Vagina (tissue), 2 donors: ENCODE measurements at places on chromosomes 1 and 21. TPM values are rescaled to one million over a fixed set of nuclear protein-coding genes. Genes with fewer than 3 reads are reported as not detected.

FCRL5 gene
- 0.49 TPM for total RNA-seq

DNA sequence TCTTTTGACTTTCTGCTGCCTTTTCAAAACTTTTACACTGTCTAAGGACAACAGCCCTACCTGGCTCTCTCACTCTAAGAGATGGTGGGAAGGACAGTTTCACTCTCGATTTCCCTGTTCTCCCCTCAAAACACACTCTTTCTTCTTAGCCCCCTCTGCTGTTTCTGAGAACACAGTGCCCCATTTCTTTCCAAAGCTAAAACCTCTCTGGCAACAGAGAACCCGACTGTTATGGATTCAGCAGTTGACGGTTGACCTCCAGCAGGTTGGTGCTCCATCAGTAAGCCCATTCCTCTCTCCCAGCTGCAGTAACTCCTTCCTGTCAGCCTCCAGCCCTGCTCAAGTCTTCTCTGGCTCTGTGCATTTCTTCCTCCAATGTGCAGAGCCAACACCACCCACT lies 88.2 kb upstream of the ABCD3 start:
- H3K27ac ChIP-seq, result no peak overlapping the region
- DNase-seq, result no peak
- H3K4me1 ChIP-seq, result peaks cover 32% of the 10 kb centered on the region
- no peak overlapping the region for H3K4me3 ChIP-seq
- H3K27me3 ChIP-seq, result no peaks in the 10 kb centered on the region

ALX3 gene
- not detected for total RNA-seq

GRCh38 chr1:21616372-21616771 lies 52.8 kb downstream of the RAP1GAP start:
- no peak overlapping the region for H3K27ac ChIP-seq
- H3K4me3 ChIP-seq, result no peak overlapping the region
- H3K36me3 ChIP-seq, result no peaks in the 10 kb centered on the region

- no peaks in the 10 kb centered on the region for H3K27me3 ChIP-seq
- H3K4me1 ChIP-seq, result peaks cover 9% of the 10 kb centered on the region
- no peak for DNase-seq
- H3K27ac ChIP-seq, result no peak overlapping the region
- H3K4me3 ChIP-seq, result no peak overlapping the region
These were observed 406.7 kb downstream of the NTNG1 start for GRCh38 chr1:107547363-107548155.

GRCh38 chr1:99369154-99369553 lies 104.9 kb downstream of the PLPPR4 start:
- no peaks in the 10 kb centered on the region for H3K4me1 ChIP-seq
- H3K27me3 ChIP-seq, result no peaks in the 10 kb centered on the region
- no peaks in the 10 kb centered on the region for H3K36me3 ChIP-seq
- DNase-seq, result no peak
- H3K4me3 ChIP-seq, result no peak overlapping the region

TFF3 gene
- 31.9 TPM for total RNA-seq

DNA sequence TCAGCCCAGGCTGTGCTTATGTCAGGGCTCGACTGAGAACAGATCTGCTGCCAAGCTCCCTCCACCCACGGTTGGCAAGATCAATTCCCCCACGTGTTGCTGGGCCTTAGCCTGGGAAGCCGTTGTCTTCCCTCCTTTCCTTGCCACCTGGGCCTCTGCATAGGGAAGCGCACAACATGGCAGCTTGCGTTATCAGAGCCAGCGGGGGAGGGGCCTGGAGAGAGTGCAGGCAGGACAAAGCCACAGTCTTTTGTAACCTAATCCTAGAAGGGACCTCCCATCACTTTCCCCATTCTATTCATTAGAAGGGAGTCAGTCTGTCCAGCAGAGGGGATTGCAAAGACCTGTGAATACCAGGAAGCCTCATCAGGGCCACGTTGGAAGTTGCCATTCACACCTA lies 17.0 kb upstream of the IGSF21 start:
- no peak for DNase-seq
- H3K36me3 ChIP-seq, result no peaks in the 10 kb centered on the region
- H3K4me1 ChIP-seq, result no peaks in the 10 kb centered on the region

- peaks cover 25% of the 10 kb centered on the region for H3K4me1 ChIP-seq
- H3K4me3 ChIP-seq, result no peak overlapping the region
- H3K27me3 ChIP-seq, result no peaks in the 10 kb centered on the region
These were observed 38.9 kb downstream of the EPHB2 start for GRCh38 chr1:22749503-22749902.

DNA sequence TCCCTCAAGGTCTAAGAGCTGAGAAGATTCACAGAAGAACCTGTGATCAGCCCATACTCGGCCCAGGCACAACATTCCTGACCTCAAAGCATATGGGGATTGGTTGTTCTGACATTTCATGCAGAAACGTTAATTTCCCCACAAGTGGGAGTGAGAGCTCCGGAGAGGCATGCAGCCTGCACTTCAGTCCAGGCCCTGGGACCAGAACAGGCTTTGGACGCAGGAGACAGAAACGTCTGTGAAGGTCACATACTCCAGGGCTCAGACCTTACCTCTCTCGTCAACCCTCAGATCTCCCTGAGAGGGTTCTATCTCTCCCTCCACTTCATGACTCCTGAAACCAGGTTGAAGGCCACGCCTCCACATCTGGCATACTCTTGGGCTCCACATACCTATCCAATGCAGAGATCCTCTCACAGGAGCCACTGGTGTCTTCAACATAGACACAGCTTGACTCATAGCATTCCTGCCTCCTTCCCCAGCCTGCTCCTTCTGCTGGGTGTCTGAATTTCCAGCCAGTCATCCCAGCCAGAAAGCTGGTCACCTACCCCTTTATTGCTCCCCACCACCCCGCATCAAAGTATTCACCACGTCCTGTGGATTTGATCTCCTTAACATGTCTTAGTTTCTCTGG lies 149.2 kb downstream of the OMA1 start:
- no peak for DNase-seq
- H3K27ac ChIP-seq, result no peak overlapping the region
- no peaks in the 10 kb centered on the region for H3K36me3 ChIP-seq
- H3K4me1 ChIP-seq, result peaks cover 8% of the 10 kb centered on the region
- H3K4me3 ChIP-seq, result no peak overlapping the region

DNA sequence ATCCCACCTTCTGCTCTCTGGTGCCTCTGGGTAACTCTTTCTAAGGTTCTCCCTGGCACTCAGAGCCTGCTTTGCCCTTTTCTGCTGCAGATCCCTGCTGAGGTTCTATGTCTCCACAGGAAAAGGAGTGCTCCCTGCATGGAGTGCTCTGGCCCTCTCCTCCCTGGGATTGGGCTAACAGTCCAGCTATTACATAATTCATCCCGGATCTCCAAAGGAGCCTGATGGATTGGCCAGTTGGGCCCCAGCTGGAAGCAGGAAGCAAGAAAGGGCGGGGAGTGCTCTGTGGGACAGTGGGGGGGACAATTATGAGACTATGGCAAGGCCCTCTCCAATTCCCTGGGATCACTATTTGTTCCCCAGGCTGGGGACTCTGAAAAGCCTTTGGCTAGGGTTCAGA lies 51.9 kb upstream of the GOLT1A start:
- H3K36me3 ChIP-seq, result no peaks in the 10 kb centered on the region
- no peak overlapping the region for H3K27ac ChIP-seq
- DNase-seq, result no peak
- H3K27me3 ChIP-seq, result no peaks in the 10 kb centered on the region
- H3K4me3 ChIP-seq, result no peak overlapping the region
- H3K4me1 ChIP-seq, result no peaks in the 10 kb centered on the region

KCNK2 gene
- 2.5 TPM for total RNA-seq

LIN28A gene
- not detected for total RNA-seq

B4GALT2 gene
- 31.4 TPM for total RNA-seq

DNA sequence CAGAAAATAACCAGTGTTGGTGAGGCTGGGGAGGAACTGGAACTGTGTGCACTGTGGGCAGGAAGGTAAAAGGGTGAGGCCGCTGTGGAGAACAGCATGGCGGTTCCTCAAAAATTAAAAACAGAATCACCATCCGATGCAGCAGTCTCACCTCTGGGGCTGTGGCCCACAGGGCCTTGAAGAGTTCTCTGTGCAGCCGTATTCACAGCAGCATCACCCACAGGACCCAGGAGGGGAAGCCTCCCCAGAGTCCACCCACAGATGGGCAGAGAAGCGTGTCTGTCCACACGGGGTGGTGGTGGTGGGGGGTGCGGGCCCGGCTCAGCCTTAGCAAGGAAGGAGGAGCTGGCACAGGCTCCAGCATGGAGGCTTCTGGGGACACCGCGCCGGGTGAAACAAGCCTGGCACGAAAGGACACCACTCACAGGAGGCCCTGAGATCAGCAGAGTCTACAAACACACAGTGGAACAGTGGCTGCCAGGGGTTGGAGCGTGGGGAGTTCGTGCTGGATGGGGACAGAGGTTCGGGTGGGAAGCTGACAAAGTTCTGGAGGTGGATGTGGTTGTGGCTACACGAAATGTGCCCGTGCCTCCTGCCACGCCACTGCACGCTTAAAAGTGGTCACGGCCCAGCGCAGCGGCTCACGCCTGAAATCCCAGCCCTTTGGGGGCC lies 11.5 kb downstream of the MORN1 start:
- DNase-seq, result no peak
- H3K4me3 ChIP-seq, result no peak overlapping the region
- H3K4me1 ChIP-seq, result peaks cover 11% of the 10 kb centered on the region
- H3K27ac ChIP-seq, result no peak overlapping the region

VSIG8 gene
- total RNA-seq, result not detected

DNA sequence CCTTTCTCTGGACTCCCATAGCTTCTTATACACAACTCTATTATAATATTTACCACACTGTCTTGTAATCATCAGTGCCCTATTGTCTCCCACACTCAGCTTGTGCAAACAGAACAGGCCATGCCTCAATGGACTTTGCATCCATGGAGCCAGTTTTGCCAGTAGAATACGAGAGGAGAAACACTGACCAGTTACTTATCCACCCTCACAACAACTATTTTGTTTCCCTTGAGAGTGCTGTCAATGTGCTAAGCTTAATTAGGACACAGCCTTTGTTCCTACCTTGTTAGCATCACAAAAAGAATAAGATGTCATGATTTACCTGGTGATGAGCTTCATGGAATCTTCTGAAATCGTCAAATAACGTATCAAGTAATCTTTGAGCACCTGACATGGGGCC lies 18.1 kb upstream of the LRRC52 start:
- no peak overlapping the region for H3K27ac ChIP-seq
- H3K4me1 ChIP-seq, result no peaks in the 10 kb centered on the region
- no peaks in the 10 kb centered on the region for H3K36me3 ChIP-seq
- no peak for DNase-seq

GRCh38 chr21:30340714-30341573 lies 3.5 kb upstream of the KRTAP27-1 start:
- no peaks in the 10 kb centered on the region for H3K27me3 ChIP-seq
- no peak overlapping the region for H3K27ac ChIP-seq
- H3K36me3 ChIP-seq, result no peaks in the 10 kb centered on the region
- no peak overlapping the region for H3K4me3 ChIP-seq

GRCh38 chr1:225877580-225877979 lies 4.6 kb downstream of the TMEM63A start:
- no peak for DNase-seq
- peaks cover 48% of the 10 kb centered on the region for H3K4me1 ChIP-seq
- H3K4me3 ChIP-seq, result no peak overlapping the region
- no peak overlapping the region for H3K27ac ChIP-seq
- H3K27me3 ChIP-seq, result no peaks in the 10 kb centered on the region
- no peaks in the 10 kb centered on the region for H3K36me3 ChIP-seq

GRCh38 chr1:243831463-243831862 lies 18.6 kb downstream of the AKT3 start:
- no peaks in the 10 kb centered on the region for H3K27me3 ChIP-seq
- H3K4me1 ChIP-seq, result peaks cover 18% of the 10 kb centered on the region

- peak overlapping the region; percentile 45 for H3K4me3 ChIP-seq
- H3K36me3 ChIP-seq, result peaks cover 8% of the 10 kb centered on the region
- DNase-seq, result no peak
- peaks cover 5% of the 10 kb centered on the region for H3K27me3 ChIP-seq
These were observed 2.8 kb downstream of the KCNJ9 start for GRCh38 chr1:160083968-160084770.

SYPL2 gene
- total RNA-seq, result 1.5 TPM

OVAAL gene
- not detected for total RNA-seq

LAPTM5 gene
- total RNA-seq, result 39.8 TPM

DNA sequence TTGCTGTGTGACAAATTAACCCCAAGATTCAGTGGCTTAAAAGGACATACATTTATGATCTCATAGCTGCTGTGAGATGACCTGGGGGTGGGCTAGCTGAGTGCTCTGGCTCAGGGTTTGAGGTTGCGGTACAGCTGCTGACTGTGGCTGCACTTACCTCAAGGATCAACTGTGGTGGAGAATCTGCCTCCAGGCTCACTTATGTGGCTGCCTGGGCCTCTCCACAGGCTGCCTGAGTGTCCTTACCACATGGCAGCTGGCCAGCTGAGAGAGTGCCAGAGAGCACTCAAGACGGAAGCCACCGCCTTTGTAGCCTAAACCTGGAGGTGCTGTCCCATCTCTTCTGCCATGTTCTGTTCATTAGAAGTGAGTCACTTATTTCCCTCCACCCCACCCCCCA lies 5.7 kb downstream of the LRRC71 start:
- no peaks in the 10 kb centered on the region for H3K36me3 ChIP-seq
- peaks cover 24% of the 10 kb centered on the region for H3K4me1 ChIP-seq
- no peak overlapping the region for H3K27ac ChIP-seq

GRCh38 chr1:220906561-220907334 lies 27.5 kb downstream of the HLX start:
- H3K4me3 ChIP-seq, result no peak overlapping the region
- DNase-seq, result no peak
- H3K36me3 ChIP-seq, result no peaks in the 10 kb centered on the region
- no peaks in the 10 kb centered on the region for H3K4me1 ChIP-seq

- DNase-seq, result no peak
- H3K4me3 ChIP-seq, result no peak overlapping the region
- no peak overlapping the region for H3K27ac ChIP-seq
- H3K27me3 ChIP-seq, result no peaks in the 10 kb centered on the region
- peaks cover 8% of the 10 kb centered on the region for H3K4me1 ChIP-seq
These were observed 9.9 kb upstream of the CAP1 start for GRCh38 chr1:40030528-40031135.

- DNase-seq, result no peak
- no peaks in the 10 kb centered on the region for H3K27me3 ChIP-seq
- H3K4me3 ChIP-seq, result no peak overlapping the region
- H3K36me3 ChIP-seq, result peaks cover 4% of the 10 kb centered on the region
- no peak overlapping the region for H3K27ac ChIP-seq
These were observed 76.4 kb downstream of the EVI5 start for GRCh38 chr1:92708368-92708950.

DNA sequence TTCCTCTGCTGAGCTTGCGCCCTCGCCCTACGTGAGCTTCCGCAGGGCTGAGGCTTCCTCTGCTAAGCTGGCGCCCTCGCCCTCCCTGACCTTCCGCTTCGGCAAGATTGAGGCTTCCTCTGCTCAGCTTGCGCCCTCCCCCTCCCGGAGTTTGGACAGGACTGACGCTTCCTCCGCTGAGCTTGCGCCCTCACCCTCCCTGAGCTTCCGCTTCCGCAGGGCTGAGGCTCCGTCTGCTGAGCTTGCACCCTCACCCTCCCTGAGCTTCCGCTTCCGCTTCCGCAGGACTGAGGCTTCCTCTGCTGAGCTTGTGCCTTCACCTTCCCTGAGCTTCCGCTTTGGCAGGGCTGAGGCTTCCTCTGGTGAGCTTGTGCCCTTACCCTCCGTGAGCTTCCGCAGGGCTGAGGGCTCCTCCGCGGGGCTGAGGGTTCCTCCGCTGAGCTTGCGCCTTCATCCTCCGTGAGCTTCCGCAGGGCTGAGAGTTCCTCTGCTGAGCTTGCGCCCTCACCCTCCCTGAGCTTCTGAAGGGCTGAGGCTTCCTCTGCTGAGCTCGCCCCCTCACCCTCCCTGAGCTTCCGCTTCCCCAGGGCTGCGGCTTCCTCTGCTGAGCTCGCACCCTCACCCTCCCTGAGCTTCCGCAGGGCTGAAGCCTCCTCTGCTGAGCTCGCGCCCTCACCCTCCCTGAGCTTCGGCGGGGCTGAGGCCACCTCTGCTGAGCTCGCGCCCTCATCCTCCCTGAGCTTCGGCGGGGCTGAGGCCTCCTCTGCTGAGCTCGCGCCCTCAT lies 753.6 kb upstream of the TPTE start:
- no peak overlapping the region for H3K4me3 ChIP-seq
- H3K27ac ChIP-seq, result no peak overlapping the region
- DNase-seq, result peak; percentile 97
- no peaks in the 10 kb centered on the region for H3K4me1 ChIP-seq
- no peaks in the 10 kb centered on the region for H3K36me3 ChIP-seq
